NCI-H1105 (cell line): ENCODE measurements at places on chromosomes 7 and 10.

GRCh38 chr7:99788554-99788953 lies 4.6 kb upstream of the CYP3A4 start:
- no peak for DNase-seq

GRCh38 chr10:3781468-3782145 lies 3.4 kb downstream of the KLF6 start:
- no peak for DNase-seq

DNA sequence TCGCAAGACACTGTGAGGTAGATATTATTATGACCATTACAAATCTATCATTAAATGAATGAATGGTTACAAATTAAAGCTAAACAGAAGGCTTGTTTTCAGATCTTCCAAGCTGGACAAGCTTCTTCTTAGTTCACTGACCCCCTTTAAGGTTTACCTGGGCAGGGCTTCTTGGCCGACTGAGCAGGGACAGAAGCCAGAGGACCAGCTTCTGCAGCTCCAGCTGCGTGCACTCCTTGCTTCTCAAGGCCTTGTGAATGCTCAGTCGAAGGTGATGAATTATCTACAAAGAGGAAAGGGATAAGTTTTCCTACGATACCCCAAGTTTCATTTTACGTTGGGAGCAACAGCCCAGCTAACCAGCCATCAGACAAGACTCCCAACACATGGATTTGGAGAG lies 9.3 kb downstream of the ZC3HAV1L start:
- DNase-seq: no peak

GRCh38 chr7:72099784-72100183 lies 312.4 kb downstream of the CALN1 start:
- no peak for DNase-seq

- no peak for DNase-seq
These were observed 2.1 kb downstream of the CAV2 start for GRCh38 chr7:116501425-116502167.

DNA sequence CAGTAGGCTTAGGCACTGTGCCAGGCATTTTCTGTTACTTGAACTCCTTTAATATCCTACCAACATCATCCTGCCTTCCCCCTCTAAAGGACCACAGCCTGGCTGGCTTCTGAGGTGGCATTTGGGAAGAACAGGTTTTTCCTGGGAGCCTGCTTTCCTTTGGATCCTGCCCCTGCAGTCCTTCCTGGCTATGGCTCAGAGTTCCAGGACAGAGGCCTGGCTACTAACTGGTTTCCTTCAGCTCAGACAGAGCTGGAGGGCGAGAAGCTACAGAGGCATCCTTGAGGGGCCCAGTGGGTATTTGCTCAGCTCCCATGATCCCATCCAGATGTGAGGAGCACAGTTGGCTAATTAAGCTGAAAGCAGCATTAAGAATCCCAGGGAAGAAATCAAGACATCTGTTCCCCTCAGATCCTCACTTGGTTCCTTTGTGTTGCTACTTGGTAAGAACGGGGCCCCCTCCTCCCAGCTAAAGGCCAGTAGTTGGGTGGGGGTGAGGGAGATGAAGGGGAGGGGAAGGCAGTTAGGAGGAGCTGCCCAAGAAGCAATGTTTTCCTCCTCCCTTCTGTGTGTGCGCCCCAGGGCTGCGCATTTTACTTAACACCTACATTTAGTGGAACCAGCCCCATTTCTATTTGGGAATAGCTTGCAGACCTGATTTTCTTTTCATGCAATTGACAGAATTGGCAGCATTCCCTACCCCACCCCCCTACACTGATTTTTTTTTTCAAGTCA lies 142.6 kb upstream of the SORCS3 start:
- DNase-seq: no peak

GRCh38 chr10:110612087-110612486 lies 32.0 kb upstream of the RBM20 start:
- no peak for DNase-seq

- no peak for DNase-seq
These were observed 83.4 kb upstream of the KCND2 start for GRCh38 chr7:120189623-120190022.

- DNase-seq: peak; percentile 76
These were observed 267.3 kb upstream of the NPVF start for GRCh38 chr7:25495342-25496250.

GRCh38 chr7:93985101-93985500 lies 19.1 kb downstream of the BET1 start:
- DNase-seq: no peak
